Muscle of back (tissue), 13 donors: ENCODE measurements at places on chromosomes 16 and 17. TPM values are rescaled to one million over a fixed set of nuclear protein-coding genes. Genes with fewer than 3 reads are reported as not detected.
A peak's percentile ranks its signal among the peaks of the same experiment; 100 is the strongest.

DNA sequence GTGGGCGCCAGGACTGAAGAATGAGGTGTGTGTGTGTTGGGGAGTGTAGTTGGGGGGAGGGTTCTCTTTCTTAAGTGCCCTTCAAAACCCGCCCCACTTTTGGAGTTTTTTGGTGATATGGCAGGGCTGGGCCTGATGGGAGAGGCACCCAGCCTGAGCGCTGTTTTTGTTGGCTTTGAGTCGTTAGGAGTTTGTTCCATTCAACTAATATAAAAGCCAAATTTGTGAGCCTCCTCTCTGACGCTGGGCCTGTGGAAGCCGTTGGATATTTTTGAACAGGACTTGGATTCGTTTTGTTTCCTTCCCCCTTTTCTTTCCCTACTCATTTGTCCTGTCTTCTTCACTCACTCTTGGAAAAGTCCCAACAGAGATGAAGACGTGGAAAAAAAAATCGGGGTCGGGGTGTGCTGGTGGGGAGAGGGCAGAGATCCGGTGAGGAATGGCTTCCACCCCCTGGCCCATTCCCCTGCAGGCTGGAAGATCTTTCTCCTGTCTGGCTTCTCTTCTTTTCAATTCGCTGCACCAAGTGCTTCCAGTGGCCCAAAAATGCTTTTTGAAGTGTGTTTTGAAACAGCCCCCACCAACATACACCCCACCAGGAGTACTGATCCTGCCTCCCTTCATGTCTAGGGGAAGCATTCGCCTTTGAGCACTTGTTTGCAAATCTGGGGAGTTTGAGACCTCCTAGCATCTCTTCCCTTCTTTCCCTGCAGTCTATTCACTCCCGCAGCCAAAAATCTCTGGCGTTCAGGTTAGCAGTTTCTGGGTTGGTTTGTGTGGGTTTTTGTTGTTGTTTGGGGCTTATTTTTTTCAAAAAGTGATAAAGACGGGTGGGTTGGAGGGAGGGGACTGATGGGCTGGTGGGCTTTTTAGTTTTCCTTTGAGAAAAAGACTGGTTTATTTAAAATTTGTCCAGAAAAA is 2.6 kb downstream of the FZD2 start:
- no peak for DNase-seq

DNA sequence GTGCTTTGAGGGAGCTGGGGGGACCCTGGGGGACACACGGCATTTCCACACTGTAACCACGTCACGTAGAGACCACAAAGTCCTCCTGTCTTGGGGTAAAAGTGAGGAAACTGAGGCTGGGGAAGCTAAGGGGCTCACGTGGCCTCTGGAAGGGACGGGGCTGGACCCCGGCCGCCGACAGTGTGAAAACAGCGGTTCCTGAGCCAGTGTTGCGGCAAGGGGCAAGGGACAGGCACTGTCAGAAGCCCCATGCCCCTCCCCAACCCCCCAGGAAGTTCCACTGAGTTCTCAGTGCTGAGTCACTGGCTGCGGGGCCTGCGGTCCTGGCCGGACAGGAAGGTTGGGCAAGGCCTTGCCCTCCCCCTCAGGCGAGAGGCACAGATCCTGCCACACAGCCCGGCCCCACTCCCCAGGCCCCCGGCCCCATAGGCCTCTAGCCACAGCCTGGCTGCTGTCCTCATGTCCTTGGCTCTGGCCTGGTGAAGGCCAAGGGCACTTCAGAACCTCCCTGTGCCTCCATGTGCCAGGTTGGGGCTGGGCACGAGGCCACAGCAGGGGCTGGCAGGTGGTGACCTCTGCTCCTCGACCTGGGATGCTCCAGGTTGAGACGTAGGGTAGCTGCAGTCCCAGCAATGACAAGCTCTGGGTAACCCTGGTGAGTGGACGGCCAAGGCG is 5.0 kb upstream of the CCDC57 start:
- no peak for DNase-seq

- peak; percentile 59 for DNase-seq
Measured at GRCh38 chr17:59378675-59379074, 47.2 kb downstream of the YPEL2 start.

DNA sequence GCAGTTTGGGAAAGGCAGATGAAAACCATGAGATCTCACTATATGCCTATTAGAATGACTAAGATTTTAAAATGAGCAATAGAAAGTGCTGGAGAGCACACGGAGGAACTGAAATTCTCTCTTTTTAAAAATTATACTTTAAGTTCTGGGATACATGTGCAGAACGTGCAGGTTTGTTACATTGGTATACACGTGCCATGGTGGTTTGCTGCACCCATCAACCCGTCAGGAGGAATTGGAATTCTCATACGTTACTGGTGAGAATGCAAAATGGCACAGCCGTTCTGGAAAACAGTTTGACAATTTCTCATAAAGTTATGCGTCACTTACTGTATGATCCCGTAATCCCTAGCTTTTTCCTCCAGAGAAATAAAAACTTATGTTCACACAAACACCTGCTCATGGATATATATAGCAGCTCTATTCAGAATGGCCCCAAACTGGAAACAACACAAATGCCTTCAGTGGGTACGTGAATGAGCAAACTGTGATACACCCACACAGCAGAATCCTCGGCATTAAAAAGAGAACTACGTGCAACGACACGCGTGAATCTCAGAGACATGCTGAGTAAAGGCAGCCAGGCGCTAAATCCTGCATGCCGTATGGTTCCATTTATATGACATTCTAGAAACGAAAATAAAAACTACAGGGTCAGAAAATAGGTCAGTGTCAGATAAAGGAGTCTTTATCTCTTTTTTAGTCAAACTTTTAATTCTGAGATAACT is 11.8 kb downstream of the PIK3R6 start:
- DNase-seq = no peak

GRCh38 chr16:24571096-24571495 is 31.7 kb downstream of the RBBP6 start:
- DNase-seq = no peak

DNA sequence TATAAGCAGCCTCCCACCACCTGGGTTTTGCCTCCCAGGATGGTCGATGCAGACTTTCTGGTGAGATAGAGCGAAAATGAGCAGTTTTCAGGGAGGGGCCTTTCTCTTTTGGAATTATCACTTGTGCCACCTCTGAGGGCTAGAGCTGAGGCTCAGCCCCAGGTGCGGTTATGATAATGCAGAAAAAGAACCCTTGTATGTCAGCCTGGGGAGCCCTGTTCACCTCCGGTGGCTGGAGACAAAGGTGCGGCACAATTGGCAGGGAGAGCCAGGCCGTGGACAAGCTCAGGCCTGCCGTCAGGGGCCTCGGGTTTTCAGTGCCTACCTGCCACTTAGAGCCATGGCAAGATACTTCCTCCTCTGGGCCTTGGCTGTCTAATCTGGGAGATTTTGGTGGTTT is 4.4 kb downstream of the SCPEP1 start:
- DNase-seq = no peak

- DNase-seq = peak; percentile 76
Measured at GRCh38 chr17:77127735-77128361, 12.9 kb upstream of the SEC14L1 start.

DNA sequence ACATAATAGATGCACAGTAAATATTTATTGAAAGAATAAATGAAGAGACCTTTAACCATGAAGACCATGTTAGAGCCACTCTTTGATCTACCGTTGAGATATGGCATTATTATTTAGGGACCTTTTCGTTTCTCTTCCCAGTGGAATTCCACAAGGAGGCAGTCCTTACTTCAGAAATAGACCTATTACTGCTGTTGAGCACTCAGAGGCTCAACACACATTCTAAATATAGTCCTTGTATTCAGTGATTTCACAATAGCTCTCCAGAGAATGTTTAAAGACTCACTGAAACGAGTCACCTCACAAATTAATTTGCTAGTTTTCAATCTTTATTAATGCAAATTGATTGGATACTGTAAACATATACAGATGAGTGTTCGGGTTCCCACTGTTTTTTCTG is 603.8 kb downstream of the CDH8 start:
- no peak for DNase-seq

- no peak for DNase-seq
Measured at GRCh38 chr17:76986365-76986764, 118.2 kb downstream of the MGAT5B start.

- DNase-seq = no peak
Measured at GRCh38 chr16:48445782-48446533, 60.7 kb upstream of the SIAH1 start.

DNA sequence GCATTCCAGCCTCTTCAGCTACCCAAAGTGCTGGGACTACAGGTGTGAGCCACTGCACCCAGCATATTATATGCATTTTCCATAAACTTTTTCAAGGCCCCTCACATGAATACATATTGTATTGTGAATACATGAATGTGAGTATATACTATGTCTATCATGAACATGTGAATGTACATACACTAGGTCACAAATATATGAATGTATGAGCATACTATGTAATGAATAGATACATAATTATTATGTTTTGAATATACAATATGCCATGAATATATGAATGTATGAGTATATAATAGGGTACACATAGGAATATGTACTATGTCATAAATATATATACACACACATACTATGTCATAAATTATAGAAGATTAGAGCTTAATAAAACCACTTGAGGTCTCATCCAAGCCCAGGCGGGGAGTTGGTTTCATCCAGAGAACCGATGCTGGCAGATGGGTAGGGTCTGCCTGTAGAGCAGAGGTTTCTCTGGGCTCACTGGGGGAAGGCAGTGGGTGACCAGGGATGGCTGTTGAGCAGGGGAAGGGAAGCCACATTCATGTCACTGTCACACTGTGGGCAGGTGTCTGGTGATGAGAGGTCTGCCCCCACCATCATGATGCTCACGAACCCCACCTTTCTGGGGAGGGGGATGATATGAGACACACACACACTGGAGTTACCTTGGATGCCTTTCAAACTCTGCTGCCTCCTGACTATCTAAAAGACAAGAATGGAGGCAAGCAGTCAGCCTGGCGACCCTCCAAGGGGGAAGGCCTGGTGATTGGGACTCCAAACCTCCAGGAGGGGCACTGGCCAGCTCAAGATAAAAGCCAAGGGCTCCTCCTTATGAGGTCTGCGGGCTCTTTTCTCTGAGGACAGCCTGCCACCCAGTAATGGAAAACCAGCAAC is 7.3 kb downstream of the C16orf95 start:
- DNase-seq = no peak

Gene PPP1R27
- 27.2 TPM for polyA plus RNA-seq

Gene SMTNL2
- 112 TPM for polyA plus RNA-seq

Gene THOC6
- polyA plus RNA-seq = 21.9 TPM

Gene USP7
- 66.7 TPM for polyA plus RNA-seq

Gene HID1
- 6.6 TPM for polyA plus RNA-seq

Gene OTOP2
- polyA plus RNA-seq = not detected

Gene IGF2BP1
- 5.2 TPM for polyA plus RNA-seq
